NCI-H1092 (cell line): ENCODE measurements at places on chromosomes 2 and 18.

DNA sequence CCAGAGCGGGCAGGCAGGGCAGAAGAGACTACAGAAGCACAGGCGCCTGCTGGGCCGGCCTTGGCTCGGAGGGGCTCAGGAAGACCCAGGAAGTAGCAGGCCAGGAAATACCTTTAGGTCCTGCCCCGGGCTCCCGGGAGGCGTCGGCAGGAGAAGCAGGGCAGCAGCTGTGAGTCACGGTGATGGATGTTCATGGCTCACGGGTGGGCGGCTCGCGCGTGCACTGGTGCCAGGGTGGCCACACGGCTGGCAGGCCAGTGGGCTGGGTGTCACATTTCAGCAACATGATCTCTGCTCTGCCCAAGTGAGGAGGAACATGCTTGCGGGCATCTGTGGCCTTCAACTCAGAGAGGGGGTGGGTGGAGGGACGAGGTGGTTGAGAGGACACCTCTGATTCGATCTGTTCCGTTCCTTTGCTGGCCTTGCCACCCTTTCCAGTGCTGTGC is 139.3 kb downstream of the KLHL29 start:
- no peak for DNase-seq

- DNase-seq, result no peak
Observed at GRCh38 chr2:15788455-15788829, 151.9 kb upstream of the MYCN start.

DNA sequence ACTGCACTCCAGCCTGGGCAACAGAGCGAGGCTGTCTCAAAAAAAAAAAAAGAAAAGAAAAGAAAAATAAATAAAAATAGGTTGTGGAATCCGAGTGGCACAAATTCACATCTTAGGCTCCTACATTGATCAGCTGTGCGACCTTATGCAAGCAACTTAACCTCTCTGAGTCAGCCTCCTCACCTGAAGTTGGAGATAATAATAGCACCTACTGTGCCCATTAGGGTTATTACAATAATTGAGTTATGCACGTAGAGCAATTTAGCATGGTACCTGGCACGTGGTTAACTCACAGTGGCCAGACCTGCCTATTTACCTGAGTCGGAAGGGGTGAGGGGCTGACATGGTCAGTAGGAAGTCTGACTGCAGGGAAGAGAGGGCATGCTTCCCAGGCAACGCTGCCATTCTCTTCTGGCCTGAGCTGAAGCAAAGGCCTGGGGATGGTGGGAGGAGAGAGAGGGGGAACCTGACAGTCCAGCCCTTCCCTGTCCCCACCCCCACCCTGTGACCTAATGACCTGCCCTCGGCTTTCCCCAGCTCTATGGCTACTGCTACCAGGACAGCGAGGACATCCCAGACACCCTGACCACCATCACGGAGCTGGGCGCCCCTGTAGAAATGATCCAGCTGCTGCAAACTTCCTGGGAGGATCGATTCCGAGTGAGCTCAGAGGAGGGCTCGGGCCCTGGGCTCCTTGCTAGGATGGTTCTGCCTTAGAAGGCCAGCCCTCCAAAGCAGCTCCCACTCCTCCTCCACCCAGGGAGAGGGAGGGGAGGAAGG is 5.1 kb downstream of the PKDCC start:
- DNase-seq, result no peak

DNA sequence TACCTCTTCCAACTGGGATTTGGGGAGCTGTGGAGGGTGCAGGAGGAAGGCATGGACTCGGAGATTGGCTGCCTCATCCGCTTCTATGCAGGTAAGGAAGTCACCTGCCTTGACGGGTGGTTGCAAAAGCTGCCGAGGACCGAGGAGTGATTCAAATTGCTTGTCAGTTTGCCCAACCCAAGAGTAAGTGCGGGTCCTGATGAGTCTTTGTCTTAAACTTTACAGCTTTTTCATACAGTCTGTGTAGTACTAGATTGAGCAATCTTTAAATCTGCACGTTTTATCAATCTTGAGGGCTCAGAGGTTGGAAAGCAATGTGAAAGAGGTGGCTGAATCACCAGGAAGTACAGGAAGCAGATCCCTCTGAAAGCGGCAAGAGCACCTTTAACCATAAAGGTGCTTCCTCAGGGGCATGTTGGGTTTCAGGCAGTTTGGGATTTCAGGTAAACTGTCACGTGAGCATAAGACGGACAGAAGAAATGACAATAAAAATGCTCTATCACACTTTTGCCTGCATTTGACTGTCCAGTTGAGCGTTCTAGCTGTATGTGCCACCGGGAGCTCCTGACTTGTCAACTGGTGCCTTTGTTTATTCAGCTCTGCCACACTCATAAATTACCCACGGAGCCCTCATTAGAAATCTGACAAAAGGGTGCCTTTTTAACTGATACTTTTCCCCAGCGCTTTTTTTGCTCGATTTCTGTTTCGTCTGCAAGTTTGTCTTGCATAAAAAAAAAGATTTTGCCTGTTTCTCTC is 2.0 kb downstream of the PHLPP1 start:
- DNase-seq, result peak; percentile 12
